ENCODE measurements at places on chromosomes 12 and 14. TPM values are rescaled to one million over a fixed set of nuclear protein-coding genes. Genes with fewer than 3 reads are reported as not detected.

The HOXC5 gene
- total RNA-seq: 0.19 TPM

The SLCO1B3 gene
- 0.50 TPM for total RNA-seq

The SUPT16H gene
- 104 TPM for total RNA-seq

The MAPKAPK5 gene
- total RNA-seq: 55.7 TPM

The BDKRB1 gene
- total RNA-seq: not detected

The CIROP gene
- total RNA-seq: not detected

The TMEM229B gene
- 7.1 TPM for total RNA-seq

The ANAPC5 gene
- total RNA-seq: 135 TPM

The NPAS3 gene
- 0.57 TPM for total RNA-seq

The TPPP2 gene
- not detected for total RNA-seq

The SLC17A8 gene
- not detected for total RNA-seq

The PPFIBP1 gene
- 177 TPM for total RNA-seq

The KLRD1 gene
- total RNA-seq: not detected

The KIF26A gene
- total RNA-seq: not detected

The AHNAK2 gene
- 12.6 TPM for total RNA-seq

The ESRRB gene
- total RNA-seq: 0.57 TPM

The GRIP1 gene
- 4.7 TPM for total RNA-seq

The SAMD15 gene
- total RNA-seq: 2.6 TPM

The BTBD6 gene
- total RNA-seq: 32.9 TPM

The ZNF140 gene
- 12.3 TPM for total RNA-seq

The ARID2 gene
- total RNA-seq: 15.8 TPM

The NUBPL gene
- 8.7 TPM for total RNA-seq

The LRRIQ1 gene
- 0.45 TPM for total RNA-seq

The CLEC4A gene
- total RNA-seq: not detected

The PYM1 gene
- 55.8 TPM for total RNA-seq

The PTGDR gene
- total RNA-seq: not detected

The PGF gene
- total RNA-seq: 3.7 TPM

The LRRK2 gene
- total RNA-seq: 1.4 TPM

The RTRAF gene
- 106 TPM for total RNA-seq

The SLC4A8 gene
- total RNA-seq: 5.1 TPM

The ACSM4 gene
- total RNA-seq: not detected

The TBX3 gene
- 26.4 TPM for total RNA-seq

The OR6C2 gene
- not detected for total RNA-seq

The KRT85 gene
- total RNA-seq: not detected

The GNG2 gene
- total RNA-seq: 18.6 TPM

The ARID4A gene
- total RNA-seq: 5.1 TPM

The FBRSL1 gene
- 11.3 TPM for total RNA-seq

The PDE3A gene
- 4.2 TPM for total RNA-seq

The SYT10 gene
- total RNA-seq: 0.15 TPM

The FAR2 gene
- total RNA-seq: 14.8 TPM

The NAP1L1 gene
- 427 TPM for total RNA-seq

The RD3L gene
- not detected for total RNA-seq

The NELL2 gene
- total RNA-seq: 4.5 TPM

The CPNE6 gene
- total RNA-seq: not detected

The SYT1 gene
- total RNA-seq: 10.3 TPM

The OR6C65 gene
- not detected for total RNA-seq

The NFYB gene
- 26.1 TPM for total RNA-seq

The LTBP2 gene
- total RNA-seq: 5.8 TPM

The REM2 gene
- total RNA-seq: 0.11 TPM

The GNB3 gene
- total RNA-seq: 0.60 TPM

The NEUROD4 gene
- not detected for total RNA-seq

The RDH16 gene
- 0.08 TPM for total RNA-seq

The MAP4K5 gene
- 36.4 TPM for total RNA-seq

The GRIN2B gene
- 0.08 TPM for total RNA-seq

The AMHR2 gene
- not detected for total RNA-seq
